ENCODE measurements at places on chromosomes 3 and 15. TPM values are rescaled to one million over a fixed set of nuclear protein-coding genes. Genes with fewer than 3 reads are reported as not detected.

DNA sequence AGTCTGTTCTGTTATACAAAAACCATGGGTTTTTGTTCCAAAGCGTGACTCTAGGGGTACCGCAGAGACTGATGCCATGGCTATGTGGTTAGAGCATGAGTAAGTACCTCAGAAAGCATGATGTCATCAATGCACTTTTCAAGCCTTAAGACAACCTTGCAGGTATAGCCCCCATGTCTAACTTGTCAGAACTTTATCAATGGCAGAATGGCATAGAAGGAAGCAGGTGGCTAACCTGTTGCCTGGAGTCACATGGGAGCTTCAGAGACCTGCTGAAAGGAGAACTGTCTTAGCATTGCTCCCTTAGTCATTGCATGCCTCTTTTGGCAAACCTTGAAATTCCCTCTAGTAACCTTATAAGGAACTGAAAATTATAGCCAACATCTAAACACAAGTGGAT, 52.5 kb downstream of the EOMES start:
- no peak for DNase-seq

DNA sequence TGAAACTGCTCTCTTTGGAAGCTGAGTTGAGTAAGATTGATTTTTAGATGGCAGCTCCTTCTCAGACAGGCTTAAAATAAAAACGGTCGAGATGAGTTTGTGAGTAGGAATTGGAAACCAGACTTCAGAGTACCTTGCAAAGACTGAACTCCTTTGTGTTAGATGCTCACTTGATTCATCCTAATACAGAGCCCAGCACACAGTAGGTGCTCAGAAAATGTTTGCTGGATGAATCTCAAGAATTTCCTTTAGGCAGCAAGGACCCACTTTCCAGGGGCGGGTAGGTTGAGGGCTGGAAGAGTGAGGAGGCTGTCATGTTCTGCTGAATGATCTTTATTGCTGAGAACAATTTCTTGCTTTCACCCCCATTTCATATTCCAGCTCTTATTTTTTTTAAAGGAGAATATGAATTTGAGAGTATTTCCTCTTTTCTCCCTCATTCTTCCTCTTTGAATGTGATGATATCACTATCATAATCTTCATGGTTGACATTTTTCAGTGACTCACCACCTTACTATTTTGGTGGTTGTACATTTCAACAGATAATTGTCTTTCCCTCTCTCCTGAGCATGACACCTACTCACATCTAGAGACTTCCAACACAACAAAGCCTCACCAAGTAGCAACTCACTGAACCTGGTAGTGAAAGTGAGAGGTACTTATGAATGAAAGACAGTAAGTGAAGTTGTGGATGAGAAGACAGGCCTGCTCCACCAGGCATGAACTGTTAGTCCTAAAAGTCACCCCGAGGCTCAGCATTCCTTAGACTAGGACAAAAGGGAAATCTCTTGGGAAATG, 113.3 kb downstream of the PDCD6IP start:
- no peak for DNase-seq

- no peak for DNase-seq
Observed at GRCh38 chr15:76340198-76340802, 3.7 kb downstream of the ISL2 start.

- DNase-seq = no peak
Observed at GRCh38 chr3:39428745-39429201, 22.3 kb downstream of the RPSA start.

DNA sequence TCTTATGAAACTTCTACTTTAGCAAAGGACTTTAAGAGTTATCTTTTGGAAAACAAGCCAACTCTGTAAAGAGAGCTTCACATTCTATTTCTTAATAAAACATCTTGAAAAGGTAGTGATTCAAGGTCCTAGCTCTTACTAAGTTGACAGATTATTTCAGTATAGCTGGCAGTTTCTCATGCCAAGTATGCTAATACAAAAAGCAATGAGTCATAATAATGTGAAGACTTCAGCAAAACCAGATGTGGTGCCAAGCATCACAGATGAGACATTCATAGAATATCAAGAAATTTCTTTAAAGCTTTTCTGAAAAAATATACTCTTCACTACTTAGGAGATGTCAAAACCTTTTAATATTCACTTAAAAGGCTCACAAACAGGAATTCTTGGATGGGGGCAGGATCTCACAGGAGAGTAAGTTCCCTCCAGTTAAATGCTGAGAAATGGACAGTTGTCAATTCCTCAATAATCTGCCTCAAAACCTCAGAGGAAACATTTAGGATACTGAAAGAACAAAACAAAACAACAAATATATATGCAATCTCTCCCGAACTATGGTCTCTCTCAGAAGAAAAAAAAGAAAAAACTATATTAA, 45.6 kb downstream of the DCBLD2 start:
- DNase-seq = no peak

- peak; percentile 89 for DNase-seq
Observed at GRCh38 chr3:188051801-188052168, 102.2 kb upstream of the LPP start.

- DNase-seq = no peak
Observed at GRCh38 chr15:41659855-41660234, 360 bp upstream of the MGA start.

DNA sequence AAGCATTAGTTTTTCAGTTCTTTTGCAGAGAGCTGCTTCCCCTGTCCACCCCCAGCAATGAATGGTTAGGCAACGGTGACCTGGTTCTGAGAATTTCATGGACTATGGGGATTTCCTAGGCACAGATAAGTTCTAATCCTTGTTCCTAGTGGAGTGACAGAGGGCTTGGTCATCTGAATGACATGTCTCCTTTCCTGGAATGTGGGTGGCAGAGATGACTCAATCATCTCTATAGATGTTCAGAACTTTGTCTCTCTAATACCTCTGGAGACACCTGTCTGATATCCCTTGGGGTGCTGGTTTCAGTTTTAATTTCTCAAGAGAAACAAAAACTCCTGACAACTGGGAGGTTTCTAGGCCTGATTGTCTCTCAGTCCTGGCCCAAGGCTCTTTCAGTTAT, 10.4 kb downstream of the PLA2G4E start:
- no peak for DNase-seq

DNA sequence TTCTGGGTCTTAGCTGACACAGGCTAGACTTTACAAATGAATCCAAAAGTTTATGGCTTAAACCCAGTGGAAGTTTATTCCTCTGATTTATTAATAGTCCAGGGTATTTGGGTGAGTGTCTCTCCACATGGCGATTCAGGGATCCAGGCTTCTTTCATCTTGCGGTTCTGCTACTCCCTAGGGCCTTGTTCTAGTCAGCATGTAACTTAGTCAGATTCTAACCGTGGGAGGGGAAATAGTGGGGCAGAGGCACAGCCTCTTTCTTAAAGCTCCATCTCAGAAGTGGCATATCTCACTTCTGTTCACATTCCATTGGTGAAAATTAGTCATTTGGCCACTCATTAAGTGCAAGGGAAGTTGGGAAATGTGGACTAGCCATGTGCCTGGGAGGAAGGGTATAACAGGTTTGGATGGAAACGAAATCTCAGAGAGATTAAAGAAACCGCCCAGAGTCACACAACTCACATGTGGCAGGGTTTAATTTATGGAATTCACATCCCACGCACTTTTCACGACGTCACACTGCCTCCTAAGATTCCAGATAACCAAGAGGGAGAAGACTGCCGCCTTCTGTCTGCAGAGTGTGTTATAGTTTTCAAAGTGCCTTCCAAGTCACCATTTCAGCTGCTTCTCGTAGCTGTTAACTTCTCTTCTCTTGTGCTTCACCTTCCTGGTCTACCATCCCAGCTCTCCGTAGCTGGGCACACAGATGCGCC, 11.4 kb upstream of the RASGRF1 start:
- no peak for DNase-seq

DNA sequence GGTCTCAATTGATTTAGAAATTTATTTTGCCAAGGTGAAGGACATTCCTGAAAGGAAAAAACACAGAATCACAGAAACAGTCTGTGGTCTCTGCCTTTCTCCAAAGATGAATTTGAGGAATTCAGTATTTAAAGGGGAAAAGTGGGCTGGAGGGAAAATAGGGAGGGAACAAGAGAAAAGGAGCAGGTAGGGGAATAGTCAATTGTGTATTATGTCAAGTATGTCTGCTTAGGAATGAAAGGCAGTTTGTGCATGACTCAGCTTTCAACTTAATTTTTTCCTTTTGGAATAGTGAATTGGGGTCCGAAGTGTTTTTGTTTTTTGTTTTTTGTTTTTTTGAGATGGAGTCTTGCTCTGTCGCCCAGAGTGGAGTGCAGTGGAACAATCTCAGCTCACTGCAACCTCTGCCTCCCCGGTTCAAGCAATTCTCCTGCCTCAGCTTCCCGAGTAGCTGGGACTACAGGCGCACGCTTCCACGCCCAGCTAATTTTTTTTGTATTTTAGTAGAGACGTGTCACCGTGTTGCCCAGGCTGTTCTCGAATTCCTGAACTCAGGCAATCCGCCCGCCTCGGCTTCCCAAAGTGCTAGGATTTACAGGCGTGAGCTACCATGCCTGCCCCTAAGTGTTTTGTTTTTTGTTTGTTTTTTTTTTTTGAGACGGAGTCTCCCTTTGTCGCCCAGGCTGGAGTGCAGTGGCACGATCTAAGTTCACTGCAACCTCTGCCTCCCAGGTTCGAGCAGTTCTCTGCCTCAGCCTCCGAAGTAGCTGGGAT, 74.1 kb upstream of the MAP4 start:
- DNase-seq = no peak

GRCh38 chr3:133106169-133106568, 68.0 kb downstream of the TMEM108 start:
- no peak for DNase-seq

GRCh38 chr15:89829161-89829560, 14.5 kb upstream of the ANPEP start:
- DNase-seq = no peak

DNA sequence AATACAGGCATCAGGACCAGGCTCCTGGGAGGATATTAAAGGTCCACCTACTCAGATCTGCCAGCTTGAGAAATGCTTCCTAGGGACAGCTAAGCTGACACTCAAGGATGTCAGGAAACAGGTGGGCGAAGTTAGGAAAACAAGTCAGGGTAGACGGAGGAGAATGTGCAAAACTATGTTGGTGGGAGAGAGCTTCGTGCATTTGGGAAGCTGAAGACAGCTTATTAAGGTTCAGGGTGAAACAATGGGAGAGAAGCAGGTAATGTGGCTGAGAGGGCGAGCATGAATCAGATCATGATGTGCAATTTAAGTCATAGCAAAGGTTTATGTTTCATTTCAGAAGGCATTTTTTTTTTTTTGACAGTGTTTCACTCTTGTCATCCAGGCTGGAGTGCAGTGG, 297.2 kb upstream of the ATP10A start:
- DNase-seq = no peak

- DNase-seq = no peak
Observed at GRCh38 chr15:100120111-100120510, 221.7 kb downstream of the ADAMTS17 start.

DNA sequence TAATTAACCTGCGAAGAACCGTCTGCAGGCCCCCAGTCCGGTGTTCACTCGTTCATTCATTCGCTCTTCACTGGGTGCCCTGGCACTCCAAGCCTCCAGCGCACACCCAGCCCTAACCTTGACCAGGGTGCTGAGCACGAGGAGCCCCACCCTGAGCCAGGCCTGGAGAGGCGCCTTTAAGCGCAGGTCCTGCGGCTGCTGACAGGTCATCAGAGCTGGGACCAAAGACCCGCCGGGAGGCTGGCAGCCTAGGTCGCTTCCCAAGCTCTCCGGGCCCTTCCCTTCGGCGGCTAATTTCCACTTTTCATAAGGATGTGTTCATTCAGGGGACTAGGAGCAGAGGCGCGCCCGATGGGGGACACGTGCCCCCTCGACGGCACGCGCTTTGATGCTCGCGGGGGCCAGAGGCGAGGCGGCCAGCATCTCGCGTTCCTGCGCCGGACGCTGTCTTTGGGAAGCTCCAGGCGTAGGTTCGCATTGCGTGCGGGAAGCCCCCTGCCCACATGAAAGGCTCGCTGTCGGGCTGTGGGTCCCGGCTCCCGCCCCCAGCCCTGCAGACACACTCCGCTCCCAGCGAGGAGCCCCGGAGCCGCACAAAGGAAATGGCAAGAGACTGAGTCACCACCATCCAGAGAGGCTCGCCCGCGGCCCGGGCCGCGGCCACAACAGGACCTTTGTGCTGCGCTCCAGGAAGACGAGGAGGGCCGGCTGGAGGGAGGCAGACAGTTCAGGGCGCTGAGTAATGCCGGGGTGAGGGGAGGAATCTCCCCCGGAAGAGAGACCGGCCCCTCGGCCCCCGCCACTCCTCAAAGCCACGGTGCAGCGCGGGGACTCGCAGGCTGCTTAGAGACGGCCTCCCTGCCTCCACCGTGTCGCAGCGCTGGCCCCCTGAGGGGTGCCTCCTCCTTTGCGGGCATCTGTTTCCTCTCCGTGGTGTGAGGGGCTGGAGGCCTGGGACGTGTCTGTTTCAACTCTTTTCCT, 266.4 kb upstream of the HES1 start:
- peak; percentile 29 for DNase-seq

Gene PTH1R
- 4.7 TPM for total RNA-seq

Gene TMEM207
- not detected for total RNA-seq

Gene TTC21A
- total RNA-seq = 5.9 TPM

Gene HDC
- total RNA-seq = not detected

Gene CCR5
- total RNA-seq = 0.73 TPM

Gene PATL2
- 2.6 TPM for total RNA-seq

Gene MESD
- 17.1 TPM for total RNA-seq

Gene IL20RB
- 2.2 TPM for total RNA-seq

Gene TRIM42
- not detected for total RNA-seq

Gene GHRL
- total RNA-seq = not detected

Gene CLRN1
- not detected for total RNA-seq

Gene HGD
- not detected for total RNA-seq

Gene RAB43
- total RNA-seq = 5.6 TPM
